ENCODE measurements at places on chromosomes 6 and 20.
A peak's percentile ranks its signal among the peaks of the same experiment; 100 is the strongest.

- DNase-seq = no peak
Observed at GRCh38 chr6:34969662-34970265, 80.7 kb downstream of the ANKS1A start.

DNA sequence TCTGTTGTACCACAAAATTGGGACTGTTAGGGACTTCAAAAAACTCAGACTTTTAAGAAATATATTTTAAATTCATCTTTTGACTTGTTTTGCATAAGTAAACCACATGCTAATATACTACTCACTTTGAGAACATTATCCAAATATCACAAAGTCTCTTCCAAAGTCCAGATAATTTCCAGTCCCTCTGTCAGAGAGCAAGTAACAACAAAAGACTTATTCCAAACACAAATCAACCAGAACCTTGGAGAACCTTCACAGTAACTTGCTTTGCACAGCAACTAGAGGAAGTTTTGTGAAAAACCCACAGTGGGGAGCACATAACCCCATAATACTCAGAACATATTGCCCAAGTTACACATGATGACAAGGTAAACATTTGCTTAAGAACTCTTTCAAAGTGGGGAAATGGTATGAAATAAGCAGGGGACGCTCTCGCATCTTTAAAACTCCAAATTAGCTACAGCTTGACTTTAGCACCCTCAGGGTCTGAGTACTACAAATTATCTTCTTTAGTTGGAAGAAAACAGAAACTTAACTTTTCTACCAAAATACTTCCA, 37.8 kb downstream of the CENPW start:
- no peak for DNase-seq

DNA sequence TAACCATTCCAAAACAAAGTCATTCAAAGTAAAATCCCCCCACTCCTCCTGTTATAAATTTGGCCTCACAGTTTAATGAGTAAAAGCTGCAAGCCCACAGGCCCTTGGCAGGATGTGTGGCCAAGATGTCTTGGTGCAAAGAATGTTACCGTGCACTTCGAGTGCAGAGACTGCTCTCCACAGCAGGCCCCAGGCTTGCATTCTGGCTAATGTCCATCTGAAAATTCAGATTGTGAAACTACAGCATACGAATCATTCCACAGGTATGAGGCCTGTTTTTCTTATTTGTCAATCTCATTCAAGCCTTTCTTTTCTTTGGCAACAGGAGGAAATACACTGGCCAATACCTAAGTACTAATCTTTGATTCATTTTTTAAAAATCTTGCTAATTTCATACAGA, 7.1 kb downstream of the RPS6KA2 start:
- DNase-seq = no peak

DNA sequence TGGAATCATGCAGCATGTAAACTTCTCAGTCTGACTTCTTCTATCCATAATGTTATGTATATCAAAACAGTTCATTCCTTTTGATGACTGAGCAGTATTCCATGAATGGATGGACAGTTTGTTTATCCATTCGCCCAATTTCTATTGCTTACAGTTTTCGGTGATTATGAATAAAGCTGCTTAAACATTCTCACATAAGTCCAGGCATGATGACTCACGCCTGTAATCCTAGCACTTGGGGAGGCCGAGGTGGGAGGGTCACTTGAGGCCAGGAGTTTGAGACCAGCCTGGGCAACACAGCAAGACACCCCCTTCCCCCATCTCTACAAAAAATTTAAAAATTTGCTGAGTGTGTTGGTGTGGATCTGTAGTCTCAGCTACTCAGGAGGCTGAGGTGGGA, 22.9 kb upstream of the HMGA1 start:
- no peak for DNase-seq

- DNase-seq = peak; percentile 86
Observed at GRCh38 chr6:157756708-157757429, 66.2 kb upstream of the SNX9 start.

- DNase-seq = no peak
Observed at GRCh38 chr20:24662752-24663365, 193.4 kb downstream of the SYNDIG1 start.

DNA sequence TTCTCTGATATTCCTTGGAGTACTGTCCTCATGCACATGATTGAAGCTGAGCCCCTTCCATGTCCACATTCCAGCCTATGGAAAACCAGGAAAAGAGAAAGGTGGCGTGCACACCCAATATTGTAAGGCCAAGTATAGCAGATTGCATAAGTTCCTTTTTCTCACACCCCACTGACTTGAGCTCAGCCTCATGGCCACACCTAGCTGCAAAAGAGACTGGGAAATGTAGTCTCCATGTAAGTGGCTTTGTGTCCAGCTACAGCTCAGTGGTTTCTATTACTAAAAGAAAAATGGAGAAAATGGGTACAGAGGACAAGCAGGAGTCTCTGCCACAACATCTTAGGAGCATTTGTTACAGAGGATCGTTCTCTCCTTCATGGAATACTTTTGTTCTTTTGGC, 10.8 kb upstream of the UST start:
- DNase-seq = no peak

DNA sequence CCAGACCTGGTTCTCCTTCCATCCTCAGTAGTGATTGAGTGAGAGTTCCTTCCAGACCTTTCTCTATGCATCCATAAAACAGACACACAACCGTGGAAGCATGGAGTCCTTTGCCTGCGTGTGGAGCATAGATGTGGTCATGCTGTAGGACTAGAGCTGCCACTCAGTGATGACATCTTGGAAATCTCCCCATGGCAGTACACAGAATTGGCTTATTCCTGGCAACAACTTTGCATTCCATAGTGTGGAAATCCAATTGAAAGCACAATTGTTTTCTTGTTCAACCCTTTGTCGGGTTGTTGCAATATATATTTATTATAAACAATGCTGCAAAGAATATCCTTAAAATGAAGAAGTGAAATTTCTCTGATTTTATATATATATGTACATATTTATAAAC, 547.8 kb downstream of the CDH26 start:
- DNase-seq = no peak

DNA sequence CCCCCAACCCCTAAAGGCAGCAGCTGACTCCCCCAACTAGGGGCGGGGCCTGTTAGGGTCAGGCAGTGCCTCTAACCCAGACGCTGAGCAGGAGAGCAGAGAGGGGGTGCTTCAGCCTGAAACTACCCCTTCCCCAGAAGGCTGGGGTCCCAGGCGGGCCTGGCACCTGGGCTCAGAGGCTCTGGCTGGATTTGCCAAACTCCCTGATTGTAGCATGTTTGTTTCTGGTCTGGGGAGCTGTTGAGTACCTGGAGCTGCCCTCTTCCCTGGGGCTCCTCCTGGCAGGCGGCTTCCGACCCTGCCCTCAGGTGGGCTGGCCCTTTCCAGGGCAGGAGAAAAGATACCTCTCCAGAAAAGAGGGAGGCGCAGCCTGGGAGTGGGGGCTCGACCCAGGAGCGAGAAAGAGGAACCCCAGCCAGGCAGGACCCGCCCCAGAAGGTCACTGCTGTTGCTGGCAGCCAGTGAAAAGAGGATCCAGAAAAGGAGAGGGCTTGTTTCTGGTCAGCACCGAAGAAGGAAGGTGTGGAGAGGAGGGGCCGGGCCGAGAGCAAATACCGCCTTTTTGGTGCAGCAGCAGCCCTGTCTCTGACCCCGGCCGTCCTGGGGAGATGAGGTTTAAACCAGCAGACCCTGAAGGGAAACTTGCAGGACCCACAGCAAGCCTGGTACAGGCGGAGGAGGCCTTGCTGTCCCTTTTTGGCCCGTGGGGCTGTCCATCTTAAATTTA, 810 bp upstream of the ABHD16B start:
- no peak for DNase-seq

- DNase-seq = no peak
Observed at GRCh38 chr20:56554869-56555268, 21.8 kb downstream of the FAM209B start.

- no peak for DNase-seq
Observed at GRCh38 chr6:145139140-145139850, 596.0 kb downstream of the EPM2A start.

All from hematopoietic multipotent progenitor cell treated with erythropoietin and hydrocortisone succinate and interleukin-3 and kit ligand, for 15 days (in vitro differentiated cells).